ENCODE measurements at places on chromosomes 1 and 21. TPM values are rescaled to one million over a fixed set of nuclear protein-coding genes. Genes with fewer than 3 reads are reported as not detected.

SDC3 gene
- 39.8 TPM for total RNA-seq

PLA2G2D gene
- not detected for total RNA-seq

CD1C gene
- not detected for total RNA-seq

CEP104 gene
- 21.7 TPM for total RNA-seq

PCP4L1 gene
- not detected for total RNA-seq

KLHDC8A gene
- total RNA-seq: not detected

HAPLN2 gene
- total RNA-seq: not detected

LCE1C gene
- not detected for total RNA-seq

DNA sequence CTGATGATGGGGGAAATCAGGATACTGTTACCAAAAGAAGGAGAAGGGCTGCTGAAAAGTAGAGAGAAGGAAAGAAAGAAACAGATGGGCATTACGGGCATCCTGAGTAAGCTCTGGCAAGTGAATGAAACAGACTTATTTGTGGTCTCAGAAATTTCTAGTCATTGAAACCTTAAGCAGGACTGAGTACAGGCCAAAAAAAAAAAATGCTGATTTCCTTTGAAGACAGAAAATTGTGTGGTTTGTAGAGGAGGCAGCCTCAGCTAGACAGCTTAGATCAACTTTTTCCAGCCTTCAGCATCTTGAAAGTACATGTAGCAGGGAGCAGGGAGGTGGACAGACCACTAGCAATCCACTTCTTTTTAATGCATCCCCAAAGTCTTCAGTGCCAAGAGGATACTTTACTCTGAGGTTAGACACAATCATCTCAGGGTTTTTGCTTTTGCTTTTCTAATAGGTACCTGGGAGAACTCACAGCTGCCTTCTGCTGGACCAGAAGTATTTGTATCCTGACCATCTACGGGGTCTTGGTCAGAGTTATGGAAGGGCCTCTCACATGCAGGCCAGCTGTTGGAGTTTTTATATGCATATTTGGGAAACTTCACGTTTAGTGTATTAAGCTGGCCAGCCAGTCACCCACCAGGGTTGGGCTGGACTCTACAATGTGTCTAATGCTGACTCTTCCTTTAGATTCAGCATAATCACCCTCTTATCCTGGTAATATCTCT is 10.6 kb upstream of the CAPZB start:
- DNase-seq: no peak

GRCh38 chr1:231241750-231242149 is 738 bp downstream of the GNPAT start:
- DNase-seq: no peak

DNA sequence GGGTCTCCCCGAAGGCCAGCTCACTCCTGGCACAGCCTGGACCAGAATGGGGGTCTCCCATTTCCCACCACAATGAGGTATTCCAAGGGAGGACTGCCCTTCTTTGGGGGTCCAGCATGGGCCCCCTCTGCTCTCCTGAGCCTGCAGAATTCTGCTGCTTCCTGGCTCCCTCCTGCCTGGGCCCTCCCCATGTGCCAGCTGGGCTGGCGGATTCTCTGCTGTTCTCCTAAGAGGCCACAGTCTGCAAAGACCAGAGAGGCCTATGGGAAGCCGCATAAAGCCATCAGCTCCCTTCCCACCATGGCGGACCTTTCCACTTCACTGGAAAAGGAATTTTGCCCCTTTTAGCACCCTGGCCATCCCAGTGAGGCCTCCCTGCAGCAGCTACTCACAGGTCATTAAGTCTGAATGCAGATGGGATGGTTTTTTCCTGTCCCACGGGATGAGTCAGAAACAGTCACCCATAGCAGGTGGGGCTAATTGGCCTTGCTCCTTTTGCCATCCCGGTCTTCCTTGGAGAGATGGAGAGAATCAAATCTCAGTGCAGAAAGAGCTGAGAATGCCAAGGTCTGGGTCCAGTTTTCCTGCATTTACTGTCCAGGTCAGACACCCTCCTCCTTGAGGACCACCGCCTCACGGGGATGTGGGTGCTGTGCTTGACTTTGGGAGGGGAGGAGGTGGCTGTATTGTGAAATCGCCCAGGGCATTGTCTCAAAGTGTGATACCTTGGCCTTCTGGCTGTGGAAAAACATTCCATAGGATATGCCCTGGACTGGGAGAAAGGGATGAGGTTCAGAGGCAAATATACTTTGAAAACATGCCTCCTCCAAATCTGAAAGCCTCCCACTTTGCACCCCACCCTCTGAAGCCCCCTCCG is 23.2 kb downstream of the MYBPH start:
- peak; percentile 47 for DNase-seq

- no peak for DNase-seq
These were observed 61.7 kb upstream of the MRPS6 start for GRCh38 chr21:34011660-34012059.

DNA sequence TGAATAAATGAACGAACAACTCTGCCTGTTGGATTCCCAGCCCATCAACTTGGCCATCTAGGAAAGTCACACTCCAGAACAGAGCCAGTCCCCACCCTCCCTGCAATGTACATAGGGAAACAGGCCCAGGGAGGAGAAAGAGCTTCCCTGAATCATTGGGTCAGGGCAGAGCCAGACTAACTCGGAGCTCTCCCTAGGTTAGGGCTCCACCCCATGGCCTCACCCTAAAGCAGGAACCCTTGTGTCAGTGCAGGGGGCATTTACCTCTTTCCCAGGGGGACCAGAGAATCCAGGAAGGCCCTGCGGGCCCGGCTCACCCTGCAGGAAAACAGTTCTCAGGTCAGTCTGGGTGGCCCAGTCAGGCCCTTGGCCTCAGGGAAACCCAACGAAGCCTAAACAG is 11.6 kb downstream of the COL9A2 start:
- peak; percentile 89 for DNase-seq

DNA sequence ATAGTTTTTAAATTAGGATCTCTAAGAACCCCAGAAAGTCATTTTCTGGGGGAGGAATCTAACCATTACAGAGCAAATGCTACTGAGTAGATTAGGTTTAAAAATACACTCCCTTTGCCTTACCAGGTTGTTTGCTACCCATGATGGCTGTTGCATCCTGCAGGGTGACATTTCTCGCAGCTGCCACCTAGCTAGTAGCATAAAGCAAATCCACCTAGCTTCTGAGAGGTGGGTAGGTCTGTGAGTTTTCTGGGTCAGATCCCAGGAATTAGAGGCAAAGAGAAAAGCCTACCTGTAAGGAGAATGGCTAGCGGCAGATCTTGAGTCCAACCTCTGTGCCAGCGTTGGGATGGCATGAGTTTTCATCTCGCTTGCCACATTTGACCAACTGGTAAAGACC is 95.9 kb downstream of the DAB1 start:
- no peak for DNase-seq

DNA sequence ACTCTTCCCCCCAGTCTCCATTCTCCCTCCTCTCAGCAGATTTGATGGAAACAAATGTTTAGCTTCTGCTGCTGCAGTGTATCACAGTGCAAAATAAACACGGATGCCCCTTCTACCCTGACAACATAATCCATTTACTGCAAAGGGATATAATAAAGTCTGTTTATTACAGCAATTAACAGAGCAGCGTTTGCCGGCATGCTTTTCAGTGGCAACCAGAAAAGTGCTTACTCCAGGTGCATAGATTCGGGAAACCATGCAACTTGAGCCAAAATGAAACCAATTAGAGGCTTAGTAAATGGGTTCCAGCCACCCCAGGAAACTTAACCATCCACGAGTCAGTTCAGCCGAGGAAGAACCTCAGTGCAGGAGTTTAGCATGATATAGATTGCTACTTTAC is 12.9 kb upstream of the LEMD1 start:
- no peak for DNase-seq

GRCh38 chr1:163864207-163864606 is 542.5 kb downstream of the NUF2 start:
- no peak for DNase-seq

GRCh38 chr1:147821883-147822282 is 61.5 kb upstream of the GJA5 start:
- DNase-seq: no peak

- no peak for DNase-seq
These were observed 93.2 kb downstream of the KCTD3 start for GRCh38 chr1:215660259-215660658.

- DNase-seq: no peak
These were observed 106.5 kb upstream of the EDEM3 start for GRCh38 chr1:184860985-184861754.

DNA sequence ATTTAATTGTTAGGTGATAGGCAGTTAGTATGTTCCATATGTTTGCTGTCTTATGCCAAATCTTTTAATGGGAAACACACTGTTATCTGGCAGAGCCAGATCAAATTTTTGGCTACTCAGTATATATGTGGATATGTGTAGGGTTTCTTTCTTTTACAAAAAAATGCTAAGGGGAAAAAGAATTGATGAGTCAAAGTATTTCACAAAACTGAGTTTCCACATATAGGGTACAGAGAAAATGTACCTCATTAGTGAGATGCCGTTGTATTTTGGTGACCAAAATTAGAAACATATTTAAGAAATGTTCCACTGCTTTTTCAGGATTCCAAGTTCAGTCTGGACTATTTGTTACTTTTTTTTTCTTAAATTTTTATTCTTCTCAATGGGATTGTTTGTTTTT is 201.2 kb upstream of the PTGFR start:
- DNase-seq: no peak

GRCh38 chr21:36193200-36193599 is 36.6 kb downstream of the DOP1B start:
- no peak for DNase-seq

DNA sequence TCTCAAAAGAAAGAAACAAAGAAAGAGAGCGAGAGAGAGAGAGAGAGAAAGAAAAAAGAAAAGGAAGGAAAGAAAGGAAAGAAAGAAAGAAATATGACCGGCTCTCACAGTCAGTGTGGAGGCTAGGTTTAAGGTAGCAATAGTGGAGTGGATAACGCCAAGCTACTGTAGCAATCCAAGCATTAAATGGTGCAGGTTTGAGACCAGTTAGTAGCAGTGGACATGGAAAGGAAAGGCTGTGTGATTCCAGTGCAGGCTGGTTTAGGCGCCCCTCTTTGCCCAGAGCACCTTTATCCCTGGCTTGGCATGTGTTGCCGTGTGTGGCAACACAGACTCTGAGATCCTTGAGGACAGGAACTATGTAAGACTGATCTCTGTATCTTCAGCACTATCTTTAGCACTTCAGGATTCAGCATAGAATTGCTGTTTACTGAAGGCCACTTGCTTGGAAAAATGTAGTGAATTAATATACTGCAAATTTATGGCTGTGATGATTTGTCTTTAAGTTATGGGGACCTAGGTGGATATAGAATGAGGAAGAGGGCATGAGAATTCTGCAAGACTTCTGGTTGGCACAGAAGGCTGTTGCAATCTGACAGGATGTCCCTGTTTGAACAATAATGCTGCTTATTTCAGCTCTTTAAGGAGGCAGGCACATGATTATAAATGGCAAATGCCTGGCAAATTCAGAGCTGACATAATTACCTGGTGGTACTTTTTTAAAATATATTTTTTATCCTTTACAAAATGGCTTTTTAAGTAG is 10.8 kb upstream of the OSBPL9 start:
- no peak for DNase-seq

All from osteoblast (primary cell).